ENCODE measurements at places on chromosomes 6 and 20.

DNA sequence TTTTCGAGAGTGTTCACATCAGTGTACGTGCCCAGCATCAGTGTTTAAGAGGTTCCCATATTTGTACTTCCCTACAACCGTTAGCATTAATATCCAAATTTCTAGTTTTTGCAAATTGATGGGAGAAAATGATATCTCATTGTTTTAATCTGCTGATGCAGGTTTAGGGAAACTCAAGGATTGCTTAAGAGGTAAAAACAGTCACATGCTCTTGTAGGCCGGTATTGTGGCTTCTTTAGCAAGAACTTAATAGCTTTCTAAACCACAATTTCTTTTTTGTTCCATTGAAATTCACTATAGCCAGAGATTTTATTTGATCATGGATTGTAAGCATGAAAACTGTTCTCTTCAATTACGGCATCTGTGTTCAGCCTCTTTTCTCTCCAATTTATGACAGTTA is 29.5 kb downstream of the BEND6 start:
- DNase-seq, result no peak

DNA sequence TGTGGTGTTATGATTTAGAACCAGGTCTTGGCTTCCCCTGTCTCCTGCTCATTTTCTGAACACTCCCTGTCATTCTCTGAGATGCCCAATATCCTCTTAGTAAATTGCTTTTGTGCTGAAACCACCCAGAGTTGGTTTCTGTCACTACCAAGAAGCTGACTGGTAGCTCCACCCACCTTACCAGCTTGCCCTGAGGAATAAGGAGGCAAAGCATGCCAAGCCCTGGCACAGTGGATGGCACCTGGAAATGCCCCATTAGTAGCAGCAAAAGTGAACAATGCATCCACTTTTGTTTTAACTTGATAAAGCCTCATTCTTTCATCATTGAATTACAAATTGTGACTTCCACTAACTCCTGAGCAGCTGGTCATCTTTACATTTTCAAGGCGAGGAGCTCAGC is 157.7 kb downstream of the CDC5L start:
- DNase-seq, result no peak

DNA sequence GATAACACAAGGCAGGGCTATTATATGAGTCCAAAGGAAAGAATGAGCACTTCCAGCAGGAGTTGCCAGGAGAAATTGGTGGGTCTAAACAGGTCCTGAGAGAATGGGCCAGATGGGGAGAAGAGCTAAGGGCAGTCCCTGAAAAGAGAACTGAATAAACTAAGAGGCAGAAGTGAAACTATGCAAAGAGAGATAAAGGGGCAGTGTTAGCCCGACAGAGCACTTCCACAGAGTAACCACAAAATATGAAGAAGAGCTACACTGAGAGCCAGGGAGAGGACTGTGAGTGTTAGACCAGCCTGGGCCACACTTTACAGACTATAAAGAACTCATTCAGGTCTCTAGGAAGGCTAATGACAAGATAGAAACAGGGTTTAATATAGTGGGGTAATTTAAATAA is 43.8 kb downstream of the RALGAPA2 start:
- no peak for DNase-seq

- no peak for DNase-seq
Observed at GRCh38 chr20:34084227-34084923, 27.7 kb downstream of the EIF2S2 start.

DNA sequence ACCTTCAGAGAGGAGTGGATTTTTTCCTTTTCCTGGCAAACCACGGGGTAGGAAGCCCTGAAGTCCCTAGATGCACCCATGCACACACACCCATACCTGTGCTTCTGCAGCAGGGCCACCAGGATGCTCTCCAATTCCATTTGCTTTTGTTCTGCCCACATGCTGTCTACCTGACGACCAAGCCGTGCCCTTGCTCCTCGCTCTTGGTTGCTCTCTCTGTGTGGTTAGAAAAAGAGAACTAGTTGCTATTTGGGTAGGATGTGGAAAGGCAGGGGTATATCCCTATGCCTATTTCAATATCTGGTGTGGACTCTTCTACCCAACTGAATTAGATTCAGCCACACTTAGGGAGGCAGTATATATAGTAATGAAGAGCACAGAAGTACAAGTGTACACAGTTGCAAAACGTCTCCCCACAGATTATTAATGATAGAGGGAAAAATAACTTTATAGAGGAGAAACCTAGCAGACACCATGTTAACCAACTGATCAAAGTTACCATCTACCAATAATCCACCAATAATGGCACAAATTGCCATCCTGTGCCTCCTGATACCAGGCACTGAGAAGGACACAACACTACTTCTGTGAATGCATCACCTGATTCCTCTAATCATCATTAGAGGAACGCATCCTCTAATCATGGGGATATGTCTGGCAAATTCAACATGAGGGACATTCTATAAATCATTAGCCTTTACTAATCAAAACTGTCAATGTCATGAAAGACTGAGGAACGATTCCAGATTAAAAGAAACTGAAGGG is 7.3 kb downstream of the GHRH start:
- no peak for DNase-seq

DNA sequence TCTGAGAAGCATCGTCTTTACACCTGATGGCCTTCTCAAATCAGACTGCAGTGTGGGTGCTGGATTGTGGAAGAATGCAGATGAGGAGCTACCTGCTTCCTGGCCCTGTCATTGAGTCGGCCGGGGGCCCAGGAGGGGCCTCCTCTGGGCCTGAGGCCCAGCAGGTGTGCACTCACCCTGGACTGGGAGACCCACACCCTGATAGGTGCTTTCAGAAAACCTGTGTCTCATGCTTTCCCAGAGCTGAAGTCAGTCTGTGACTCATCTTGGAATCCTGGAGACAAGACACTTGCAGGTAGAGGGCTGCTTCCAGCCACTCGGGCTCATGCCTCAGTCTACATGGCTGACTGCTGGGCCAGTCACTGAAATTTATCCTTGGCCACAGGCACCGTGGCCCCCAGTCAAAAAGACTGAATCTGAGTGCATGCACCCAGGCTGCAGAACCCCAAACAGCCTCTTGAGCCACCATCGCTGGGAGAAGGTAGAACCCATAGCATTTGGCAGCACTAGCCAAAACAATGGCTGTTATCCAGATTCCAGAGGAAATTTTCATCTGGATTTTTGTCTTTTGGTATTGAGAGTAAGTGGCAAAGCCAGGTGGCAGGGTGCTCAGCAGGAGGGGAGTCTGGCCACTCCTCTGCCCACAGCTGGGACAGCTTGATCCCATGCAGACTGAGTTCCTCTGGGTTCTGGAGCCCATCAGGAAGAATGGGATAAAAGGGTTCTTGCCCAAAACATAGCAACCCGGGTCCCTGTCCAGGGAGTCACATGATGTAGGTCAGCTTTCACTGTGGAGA is 182.0 kb upstream of the CST7 start:
- no peak for DNase-seq

GRCh38 chr20:33095249-33095648 is 15.8 kb downstream of the BPIFB4 start:
- no peak for DNase-seq

DNA sequence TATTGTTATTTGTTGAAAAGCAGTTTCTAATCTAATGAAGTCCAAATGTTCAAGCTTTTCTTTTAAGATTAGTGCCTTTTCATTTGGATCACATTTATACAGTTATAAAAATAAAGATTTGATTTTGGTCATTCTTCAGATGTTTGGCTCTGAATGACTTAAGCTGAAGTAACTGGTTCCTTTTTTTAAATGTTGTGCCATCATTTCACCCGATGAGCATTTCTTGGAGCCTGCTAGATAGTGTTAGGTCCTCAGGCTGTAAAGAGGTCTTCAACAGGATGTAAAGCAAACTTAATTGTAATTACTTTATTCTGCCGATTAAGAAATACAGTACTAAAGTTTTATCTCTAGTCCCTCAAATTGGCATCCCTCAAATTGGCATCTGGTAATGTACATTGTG is 41.2 kb upstream of the ASIP start:
- DNase-seq, result no peak

DNA sequence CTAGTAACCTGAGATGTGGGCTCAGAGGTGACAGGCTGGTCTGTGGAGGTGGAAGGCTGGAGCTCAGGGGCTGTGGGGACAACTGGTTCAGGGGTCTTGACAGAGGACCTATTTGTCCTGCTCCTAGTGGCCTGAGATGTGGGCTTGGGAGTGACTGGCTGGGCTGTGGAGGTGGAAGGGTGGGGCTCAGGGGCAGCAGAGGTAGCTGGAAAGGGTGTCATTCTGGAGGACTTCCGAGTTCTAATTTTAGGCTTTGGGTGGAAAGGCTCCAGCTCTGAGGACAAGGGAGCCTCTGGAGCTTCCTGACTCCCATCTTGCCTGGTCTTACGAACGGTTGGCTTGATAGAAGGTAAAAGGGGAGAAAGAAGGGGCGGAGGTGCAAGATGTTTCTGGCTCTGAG is 11.5 kb downstream of the MDC1 start:
- DNase-seq, result no peak

GRCh38 chr6:104884867-104885517 is 25.3 kb upstream of the HACE1 start:
- no peak for DNase-seq

- no peak for DNase-seq
Observed at GRCh38 chr6:10759312-10759839, 11.8 kb downstream of the TMEM14B start.

- DNase-seq, result no peak
Observed at GRCh38 chr6:105968603-105969333, 117.4 kb upstream of the PRDM1 start.

GRCh38 chr6:114055763-114056162 is 84.8 kb upstream of the HDAC2 start:
- no peak for DNase-seq

DNA sequence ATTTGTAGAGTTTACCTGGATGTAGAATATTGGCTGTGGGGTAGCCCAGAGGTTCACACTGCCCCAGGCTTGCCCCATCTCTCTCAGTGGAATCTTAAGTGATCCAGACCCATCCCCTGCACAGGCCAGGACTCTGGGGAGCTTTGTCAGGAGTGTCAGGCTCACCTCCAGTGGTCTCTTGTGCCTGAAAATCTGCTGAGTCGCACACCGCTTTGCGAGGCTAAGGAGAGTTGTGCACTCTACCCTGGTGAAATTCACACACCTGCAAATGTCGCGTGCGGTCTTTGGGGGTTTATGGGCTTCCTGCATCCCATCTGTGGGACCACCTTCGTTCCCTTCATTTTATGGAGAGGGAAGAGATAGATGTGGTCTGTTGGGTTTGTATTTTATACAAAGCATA is 63.6 kb upstream of the KIF25 start:
- no peak for DNase-seq

- DNase-seq, result no peak
Observed at GRCh38 chr6:284486-284885, 7.8 kb upstream of the DUSP22 start.

DNA sequence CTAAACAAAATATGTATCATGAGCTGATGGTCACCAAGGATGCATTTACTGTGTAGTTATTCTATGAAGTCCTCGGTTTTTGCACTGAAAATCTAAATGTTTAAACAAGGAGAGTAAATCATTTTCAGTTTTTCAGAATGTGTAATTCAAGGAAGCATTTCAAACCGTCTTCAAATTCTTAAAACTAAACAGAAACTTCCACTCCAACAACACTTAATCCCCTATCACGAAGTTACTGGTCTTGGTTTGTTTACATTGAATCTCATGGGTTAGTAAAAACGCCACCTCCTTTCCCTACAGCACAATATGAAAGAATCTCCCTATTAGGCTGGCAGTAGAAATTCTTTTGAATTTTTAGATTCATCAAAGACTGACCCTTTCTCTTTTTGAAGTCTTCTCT is 192.9 kb downstream of the AIG1 start:
- DNase-seq, result no peak

DNA sequence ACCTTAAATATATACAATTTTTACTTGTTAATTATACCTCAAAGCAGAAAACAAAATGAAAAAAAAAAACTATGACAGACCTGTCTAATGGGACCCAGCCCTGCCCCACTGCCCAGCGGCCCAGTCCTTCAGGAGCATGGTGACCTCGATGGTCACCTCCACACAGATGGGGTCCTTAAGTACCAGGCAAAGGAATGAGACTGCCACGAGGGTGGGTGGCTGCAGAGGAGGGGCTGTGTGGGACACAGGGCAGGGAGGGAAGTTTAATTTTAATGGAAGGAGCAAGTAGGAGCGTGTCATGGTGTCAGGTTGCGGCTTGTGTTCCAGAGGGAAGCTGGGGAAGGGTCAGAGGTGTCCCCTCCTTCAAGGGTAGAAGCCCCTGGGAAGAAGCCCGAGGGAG is 28.6 kb downstream of the GABRR2 start:
- DNase-seq, result no peak

DNA sequence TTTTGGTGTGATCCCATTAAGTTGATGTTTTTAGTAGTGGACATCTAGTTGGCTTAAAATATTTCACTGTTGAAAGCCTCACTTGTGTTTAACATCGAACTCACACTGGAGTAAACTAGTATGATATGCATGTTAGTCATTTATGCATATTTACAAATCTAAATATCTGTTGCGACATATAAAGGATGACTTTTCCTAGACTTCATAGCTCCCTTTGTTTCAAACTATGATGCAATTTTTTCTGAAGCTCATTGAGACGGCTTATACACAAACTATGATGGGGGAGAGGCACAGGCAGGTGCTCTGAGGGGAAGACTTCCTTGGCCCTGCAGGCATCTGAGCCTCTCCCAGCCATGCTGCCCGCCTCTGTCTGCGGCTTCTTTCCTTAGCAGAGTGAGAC is 11.8 kb upstream of the FOXC1 start:
- DNase-seq, result no peak

DNA sequence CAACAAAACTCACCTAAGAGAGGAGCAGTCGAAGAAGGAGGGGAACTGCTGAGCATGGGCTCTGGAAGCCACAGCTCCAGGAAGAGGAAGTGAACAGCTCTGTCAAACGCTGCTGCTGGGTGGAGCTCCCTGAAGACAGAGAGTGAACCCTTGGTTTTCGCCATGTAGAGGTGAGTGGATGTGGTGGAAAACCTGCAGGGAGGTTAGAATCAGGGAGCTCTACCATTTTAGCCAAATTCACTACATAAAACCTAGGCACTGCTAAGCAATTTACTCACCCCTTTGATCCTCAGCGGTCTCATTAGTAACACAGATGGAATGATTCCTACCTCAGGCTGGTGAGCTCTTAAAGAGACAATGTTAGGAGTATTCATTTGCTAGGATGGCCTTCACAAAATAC is 19.4 kb upstream of the TFAP2A start:
- no peak for DNase-seq
